Eye (tissue), 1 donor: ENCODE measurements at places on chromosomes 13 and 19.
A peak's percentile ranks its signal among the peaks of the same experiment; 100 is the strongest.

DNA sequence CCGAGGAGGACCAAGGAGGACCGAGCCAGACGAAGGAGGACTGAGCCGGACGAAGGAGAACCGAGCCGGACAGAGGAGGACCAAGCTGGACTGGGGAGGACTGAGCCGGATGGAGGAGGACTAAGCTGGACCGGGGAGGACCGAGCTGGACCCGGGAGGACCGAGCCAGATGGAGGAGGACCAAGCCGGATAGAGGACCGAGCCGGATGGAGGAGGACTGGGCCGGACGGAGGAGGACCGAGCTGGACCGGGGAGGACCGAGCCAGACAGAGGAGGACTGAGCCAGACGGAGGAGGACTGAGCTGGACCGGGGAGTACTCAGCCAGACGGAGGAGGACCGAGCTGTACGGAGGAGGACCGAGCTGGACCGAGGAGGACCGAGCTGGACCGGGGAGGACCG is 3.2 kb downstream of the PIP5K1C start:
- DNase-seq: no peak

DNA sequence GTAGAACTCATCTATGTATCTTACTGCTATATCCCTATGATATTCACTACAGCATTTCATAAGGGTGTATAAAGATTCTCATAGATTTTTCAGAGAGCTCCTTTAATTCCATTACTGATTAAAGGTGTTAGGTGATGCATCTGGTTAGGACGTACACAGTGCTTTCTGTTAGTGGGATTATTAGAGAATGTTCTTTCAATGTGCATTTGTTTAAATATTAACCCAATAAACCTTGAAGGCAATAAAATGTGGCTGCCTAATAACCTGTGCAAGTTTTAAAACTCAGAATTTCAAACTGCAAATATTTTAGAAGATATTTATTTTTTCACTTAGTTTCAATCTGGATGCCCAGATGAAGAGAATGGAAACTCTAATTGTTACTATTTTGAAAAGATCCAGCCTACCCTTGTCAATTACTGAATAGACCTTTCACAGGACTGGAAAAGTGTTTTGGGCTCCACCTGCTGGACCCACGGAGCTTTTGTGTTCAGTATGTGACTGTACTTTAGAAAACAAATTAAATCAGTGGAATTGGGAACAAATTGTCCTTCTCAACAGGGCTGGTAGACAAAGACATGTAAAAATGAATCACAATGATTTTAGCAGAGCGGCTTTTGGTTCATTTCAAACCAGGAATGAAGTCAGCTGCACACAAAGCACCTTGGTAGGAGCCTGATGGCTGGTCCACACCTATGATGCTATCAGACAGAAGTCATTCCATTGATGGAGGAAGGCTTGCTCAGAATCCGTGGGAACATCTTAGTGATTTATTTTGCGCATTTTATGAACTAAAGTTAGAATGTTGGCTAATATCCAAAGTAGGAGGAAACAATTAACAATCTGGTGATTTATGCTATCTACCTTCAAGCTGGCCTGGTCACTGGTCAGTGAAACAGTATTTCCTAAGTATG is 89.4 kb upstream of the RAP2A start:
- peak; percentile 80 for DNase-seq

GRCh38 chr19:4575267-4576015 is 16.0 kb upstream of the SEMA6B start:
- DNase-seq: peak; percentile 75

- no peak for DNase-seq
These were observed 41.6 kb downstream of the TEX29 start for GRCh38 chr13:111361873-111362648.

DNA sequence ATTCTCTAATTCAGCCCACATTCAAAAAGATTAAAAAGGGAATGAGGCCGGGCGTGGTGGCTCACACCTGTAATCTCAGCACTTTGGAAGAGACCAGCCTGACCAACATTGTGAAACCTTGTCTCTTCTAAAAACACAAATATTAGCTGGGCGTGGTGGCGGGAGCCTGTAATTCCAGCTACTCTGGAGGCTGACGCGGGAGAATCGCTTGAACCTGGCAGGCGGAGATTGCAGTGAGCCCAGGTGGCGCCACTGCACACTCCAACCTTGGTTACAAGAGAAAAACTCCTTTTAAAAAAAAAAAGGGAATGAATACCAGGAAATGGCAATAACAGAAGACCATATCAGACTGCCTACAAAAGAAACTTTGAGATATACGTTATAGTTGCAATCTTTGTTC is 1244.5 kb downstream of the PCDH9 start:
- DNase-seq: no peak

GRCh38 chr19:22622901-22623840 is 11.0 kb upstream of the ZNF492 start:
- DNase-seq: peak; percentile 9

DNA sequence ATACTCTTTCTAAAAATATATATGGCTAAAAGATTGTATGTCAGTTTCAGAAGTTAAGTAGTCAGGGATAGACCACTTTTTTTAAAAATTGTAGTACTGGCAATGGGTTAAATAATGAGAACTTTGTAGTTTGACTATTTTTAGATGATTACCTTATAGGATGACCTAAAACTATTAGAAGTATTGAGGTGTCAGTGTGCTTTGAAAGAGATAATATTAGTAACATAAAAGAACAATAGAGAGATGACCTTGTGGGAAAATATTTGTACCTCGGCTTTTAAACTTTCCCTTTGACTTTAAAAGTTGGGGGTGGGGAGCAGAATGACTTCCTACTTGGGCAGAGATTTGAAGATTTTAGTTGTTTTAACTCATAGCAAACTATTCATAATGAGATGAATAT is 48.3 kb downstream of the SLAIN1 start:
- no peak for DNase-seq

DNA sequence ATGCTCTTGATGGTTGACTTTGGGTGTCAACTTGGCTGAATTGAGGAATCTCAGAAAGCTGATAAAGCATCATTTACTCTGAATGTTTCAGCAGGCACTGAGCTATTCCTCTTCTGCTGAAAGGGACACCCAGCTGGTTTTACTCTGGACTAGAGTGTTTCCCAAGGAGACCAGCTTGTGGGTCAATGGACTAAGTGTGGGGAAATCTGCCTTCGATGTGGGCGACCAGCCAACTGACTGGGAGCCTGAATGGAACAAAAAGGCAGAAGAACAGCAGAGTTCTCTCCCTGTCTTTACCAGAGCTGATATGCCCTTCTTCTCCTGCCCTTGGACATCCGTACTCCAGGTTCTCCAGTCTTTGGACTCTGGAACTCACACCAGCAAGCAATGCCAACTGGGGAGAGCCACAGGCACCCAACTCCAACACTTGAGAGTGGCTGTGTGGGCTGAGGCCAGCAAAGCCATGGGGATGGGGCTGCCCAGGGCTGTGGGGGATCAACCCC is 32.2 kb downstream of the MRPL57 start:
- DNase-seq: no peak

DNA sequence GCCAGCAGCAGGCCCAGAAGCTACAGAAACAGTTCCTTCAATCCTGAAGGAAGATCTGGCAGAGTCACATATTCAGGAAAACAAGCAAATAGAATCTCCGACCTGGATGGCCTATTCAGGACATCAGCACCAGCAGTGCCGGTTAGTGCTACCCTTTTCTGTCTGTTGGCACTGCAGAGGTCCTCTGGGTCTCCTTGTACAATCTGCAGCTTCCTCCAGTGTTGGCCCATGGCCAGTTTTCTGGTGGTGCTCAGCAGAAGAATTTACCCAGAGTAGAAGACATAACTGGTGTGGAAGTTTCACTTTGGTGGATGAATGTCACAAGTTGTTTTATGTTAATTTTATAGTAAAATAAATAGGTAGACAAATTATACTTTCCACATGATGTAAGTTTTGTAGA is 498.1 kb downstream of the COG6 start:
- DNase-seq: no peak
